ENCODE measurements at places on chromosomes 7 and 10.

DNA sequence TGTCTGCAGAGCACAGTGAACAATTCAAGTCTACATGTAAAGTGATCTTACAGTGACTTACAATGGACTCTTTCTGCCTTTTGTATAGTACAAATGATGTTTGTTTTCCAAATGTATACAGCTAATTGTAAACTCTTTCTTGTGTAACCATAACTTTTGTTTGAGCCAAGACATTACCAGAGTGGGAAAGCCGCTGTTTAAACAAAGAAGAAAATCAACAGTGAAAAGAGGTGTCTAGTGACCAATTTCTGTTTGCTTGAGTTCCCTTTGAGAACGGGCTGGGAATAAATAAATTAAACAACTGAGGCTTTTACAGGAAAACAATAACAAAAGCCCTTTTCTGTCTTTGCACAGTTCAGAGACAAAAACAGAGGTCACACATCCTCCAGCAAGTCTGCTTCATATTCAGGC, 1163.4 kb downstream of the CNTNAP2 start:
- no peak for DNase-seq

GRCh38 chr10:96305019-96305418, 785 bp downstream of the DNTT start:
- DNase-seq = no peak

- DNase-seq = no peak
Observed at GRCh38 chr10:17464545-17464944, 10.2 kb upstream of the ST8SIA6 start.

- DNase-seq = no peak
Observed at GRCh38 chr10:109969760-109970346, 37.9 kb upstream of the ADD3 start.

DNA sequence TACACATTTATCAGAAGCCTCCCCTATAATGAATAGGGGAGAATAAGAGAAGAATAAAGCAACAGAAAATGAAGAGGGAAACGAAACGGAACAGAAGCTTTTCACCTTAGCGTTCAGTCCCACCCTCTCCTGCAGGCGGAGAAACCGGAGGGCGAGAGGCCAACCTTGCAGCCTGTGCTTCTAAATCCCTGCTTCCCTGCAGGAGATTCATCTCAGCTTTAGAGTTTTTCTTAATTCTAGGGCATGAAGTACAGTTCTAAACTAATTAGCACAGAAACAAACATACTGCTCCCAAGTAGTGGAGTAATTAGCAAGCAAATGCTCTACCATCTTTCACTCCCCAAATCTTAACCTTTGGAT, 107.2 kb downstream of the CUBN start:
- no peak for DNase-seq

DNA sequence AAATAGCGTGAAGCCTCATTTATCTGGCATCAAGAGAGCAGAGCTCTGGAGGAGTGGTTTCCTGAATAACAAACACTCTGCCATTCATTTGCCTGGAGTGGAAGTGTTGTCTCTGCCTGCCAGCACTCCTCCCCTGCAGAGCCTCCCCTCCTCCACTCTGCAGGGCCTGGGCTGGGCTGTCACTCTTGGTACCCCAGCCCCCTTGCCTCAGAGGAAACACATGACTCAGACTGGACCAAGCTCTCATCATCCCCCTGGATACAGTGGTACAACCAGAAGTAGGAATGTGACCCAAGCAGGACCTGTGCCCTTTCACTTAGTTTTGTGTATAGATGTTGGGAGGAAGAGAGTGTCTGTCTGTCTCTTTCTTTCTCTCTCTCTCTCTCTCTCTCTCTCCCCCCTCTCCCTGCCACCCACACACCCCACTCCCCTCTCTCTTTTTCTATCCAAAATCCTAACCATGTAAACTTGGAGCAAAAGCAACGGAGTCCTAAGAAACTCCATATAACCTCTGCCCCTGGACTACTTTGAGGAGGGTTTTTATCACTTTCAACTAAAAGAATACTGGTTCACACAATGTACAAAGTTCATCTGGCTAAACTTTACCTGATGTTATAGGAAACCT, 43.9 kb downstream of the DOCK4 start:
- peak; percentile 87 for DNase-seq

DNA sequence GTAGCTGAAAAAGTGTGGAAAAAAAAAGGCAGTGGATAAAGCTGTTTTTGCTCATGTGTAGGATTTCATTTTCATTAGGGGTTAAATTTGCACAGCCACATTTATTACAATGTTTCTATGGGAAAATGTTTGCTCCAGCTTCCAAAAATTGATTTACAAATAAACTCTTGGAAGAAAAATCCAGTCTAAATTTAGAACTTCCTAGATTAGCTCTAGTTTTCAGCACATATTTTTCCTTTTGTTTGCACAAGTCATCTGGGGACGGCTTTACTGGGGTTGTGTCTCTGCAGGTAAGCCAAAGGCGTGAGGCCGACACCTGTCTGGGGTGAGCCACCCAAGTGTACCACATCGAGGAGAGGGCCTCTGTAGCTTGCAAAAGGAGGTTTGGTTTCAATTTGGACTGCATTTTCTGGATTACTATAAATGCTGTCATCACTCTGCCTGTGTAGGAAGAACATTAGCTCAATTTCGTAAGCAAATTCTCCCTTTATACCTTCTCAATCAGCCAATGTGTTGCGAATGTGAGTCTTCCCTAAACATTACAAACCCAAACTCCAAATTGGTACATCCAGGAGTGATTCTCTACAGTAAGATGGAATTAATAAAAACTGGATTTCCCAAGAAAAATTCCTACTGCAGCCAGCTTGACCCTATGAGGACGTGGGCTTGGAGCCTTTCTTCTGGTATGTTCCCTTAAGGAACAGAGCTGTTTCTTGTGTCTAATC, 89.5 kb upstream of the ZNF438 start:
- no peak for DNase-seq

GRCh38 chr7:155470686-155471638, 13.0 kb downstream of the EN2 start:
- peak; percentile 60 for DNase-seq

DNA sequence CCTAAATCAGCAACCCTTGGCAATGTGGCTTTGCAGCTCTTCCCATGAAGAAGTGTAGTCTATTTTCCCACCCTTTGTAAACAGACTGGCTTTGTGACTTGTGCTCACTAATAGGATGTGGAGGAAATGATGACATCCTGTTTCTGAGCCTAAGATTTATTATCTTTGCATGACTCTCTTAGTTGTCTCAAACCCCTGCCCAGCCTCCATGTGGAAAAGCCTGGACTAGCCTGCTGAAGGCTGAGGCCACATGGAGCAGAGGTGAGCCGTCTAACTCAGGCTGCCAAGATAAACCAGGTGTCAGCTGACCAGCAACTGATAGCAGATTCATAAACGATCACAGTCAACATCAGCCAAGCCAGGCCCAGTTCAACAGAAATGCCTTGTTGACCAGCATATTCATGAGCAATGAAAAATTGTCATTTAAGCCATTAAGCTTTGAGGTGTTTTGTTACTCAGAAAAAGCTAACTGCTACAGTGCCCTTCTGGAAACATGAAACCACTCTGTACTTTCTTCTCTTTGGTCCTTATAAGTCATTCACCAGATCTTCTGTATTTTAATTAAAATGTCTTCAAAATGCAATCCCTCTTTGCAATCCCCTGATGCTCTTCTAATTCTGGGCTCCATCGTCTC, 586.3 kb upstream of the ANKRD30A start:
- no peak for DNase-seq

DNA sequence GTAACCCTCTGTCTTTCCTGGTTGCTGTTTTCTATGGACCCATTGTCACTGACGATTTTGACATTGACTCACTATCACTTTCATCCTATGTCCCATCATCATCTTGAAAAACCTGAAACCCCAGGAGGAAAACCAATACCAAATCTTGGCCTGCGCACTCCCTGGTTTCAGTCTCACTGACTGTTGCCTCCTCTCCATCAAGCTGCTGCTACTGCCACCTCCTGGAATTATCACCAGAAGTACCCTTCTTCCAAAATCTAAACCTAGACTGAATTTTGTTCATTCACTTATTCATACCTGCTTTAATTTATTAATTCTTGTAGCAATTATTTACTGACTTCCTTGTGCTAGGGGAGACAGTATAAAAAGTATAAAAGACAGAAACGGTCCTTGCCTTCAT, 44.5 kb upstream of the ACBD5 start:
- DNase-seq = peak; percentile 17

DNA sequence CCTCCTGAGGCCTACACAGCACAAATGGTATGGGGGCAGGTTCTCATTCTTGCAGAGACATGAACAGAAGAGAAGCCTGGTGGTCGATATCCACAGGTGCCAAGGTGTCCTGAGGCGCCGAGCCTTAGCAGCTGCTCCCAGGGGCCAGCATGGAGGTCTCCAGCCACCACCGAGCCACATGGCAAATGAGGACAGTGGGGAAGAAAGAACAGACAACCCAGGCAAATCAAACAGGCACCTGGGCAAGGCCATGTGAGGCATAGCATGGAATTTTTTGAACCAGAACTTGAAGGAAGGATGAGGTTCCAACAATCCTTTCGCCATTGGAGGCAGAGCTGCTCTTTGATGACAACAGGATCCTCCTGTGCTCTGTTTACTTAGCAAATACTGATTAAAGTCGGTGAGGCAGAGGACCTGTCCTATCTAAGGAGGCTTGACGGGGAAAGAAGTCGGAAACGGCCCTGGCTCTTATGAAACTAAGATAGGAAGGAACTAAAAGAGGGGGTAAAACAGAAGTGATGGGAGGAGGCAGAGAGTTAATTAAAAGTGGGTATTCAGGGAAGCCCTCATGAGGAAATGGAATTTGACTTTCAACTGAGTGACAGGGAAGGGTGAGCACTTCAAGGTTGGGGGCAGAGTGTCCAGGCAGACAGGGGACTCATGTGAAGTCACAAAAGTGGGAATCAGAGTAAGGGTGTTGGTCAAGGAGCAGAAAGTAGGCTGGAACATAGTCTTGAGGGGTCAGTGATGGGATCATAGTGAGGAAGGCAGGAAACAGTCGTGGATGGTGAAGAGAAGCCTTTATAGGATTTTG, 8.6 kb upstream of the CALML3 start:
- DNase-seq = no peak

- no peak for DNase-seq
Observed at GRCh38 chr7:36188266-36188665, 35.2 kb downstream of the EEPD1 start.

Data from ACHN (cell line).